ENCODE measurements at places on chromosomes 16 and 17. TPM values are rescaled to one million over a fixed set of nuclear protein-coding genes. Genes with fewer than 3 reads are reported as not detected.

The PMP22 gene
- total RNA-seq, result 0.33 TPM

The SHPK gene
- total RNA-seq, result 3.0 TPM

The HOXB6 gene
- not detected for total RNA-seq

The RNF157 gene
- total RNA-seq, result 22.3 TPM

The ZG16B gene
- not detected for total RNA-seq

The CA4 gene
- not detected for total RNA-seq

DNA sequence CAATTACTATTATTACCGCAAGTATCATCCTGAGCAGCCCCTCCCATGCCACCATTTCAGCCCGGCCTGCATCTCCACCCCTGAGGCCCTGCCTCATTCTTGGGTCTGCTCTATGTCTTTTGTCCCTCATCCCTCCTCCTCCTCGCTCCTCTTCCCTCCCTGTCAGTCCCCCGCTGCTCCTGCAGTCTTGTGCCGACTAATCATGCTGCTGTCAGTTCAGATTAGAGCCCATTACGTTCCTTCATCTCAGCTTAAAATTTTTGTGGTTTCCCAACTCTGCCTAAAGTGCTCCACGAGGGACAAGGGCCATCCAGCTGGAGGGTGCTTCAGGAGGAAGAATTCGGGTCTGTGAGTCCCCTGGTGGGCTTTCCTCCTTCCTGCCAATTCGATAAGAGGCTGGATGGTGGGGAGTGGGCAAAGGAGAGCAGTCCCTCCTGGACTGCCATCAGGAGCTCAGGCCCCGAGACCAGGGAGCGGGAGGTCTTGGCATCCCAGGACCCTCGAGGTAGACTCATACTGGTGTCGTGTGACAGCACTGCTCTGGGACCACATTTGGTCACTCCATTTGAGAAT lies 32.9 kb upstream of the GOSR2 start:
- no peak for DNase-seq

DNA sequence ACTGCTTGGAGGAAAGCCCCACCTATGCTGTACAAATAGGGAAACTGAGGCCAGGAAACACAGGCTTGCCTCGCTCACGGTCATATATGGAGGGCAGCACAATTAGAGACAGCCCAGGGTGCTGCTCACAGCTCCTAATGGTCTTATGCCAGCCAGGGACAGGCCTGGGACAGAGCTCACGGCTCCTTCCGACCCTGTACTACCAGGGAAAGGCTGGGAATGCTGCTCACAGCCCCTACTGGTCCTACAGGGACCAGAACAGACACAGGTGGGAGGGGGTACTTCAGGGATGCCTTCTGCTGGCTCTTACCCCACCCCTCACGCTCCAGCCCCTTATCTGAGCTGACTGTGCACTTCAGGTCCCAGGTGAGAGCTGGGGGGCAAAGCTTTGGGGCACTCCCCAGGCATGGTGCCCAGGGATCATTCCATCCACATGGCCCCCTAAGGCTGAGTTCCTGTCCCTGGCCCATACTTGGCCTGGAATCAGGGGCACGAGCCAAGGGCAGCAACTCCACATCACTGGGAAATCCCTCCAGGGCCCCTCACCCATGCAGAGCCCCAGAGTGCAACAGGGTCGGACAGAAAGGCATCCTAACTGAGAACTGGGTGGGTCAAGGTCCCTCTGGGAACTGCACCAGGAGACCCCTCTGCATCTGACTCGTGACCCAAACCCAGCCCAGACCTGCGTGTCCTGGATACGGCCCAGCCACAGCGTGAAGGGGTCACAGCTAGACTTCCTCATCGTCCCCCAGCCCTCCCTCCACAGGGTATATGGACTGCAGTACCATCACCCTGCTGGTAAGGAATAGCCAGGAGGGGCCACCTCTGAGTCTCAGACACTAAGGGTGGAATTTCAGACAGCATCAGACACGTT lies 5.9 kb downstream of the RHBDF1 start:
- no peak for DNase-seq

DNA sequence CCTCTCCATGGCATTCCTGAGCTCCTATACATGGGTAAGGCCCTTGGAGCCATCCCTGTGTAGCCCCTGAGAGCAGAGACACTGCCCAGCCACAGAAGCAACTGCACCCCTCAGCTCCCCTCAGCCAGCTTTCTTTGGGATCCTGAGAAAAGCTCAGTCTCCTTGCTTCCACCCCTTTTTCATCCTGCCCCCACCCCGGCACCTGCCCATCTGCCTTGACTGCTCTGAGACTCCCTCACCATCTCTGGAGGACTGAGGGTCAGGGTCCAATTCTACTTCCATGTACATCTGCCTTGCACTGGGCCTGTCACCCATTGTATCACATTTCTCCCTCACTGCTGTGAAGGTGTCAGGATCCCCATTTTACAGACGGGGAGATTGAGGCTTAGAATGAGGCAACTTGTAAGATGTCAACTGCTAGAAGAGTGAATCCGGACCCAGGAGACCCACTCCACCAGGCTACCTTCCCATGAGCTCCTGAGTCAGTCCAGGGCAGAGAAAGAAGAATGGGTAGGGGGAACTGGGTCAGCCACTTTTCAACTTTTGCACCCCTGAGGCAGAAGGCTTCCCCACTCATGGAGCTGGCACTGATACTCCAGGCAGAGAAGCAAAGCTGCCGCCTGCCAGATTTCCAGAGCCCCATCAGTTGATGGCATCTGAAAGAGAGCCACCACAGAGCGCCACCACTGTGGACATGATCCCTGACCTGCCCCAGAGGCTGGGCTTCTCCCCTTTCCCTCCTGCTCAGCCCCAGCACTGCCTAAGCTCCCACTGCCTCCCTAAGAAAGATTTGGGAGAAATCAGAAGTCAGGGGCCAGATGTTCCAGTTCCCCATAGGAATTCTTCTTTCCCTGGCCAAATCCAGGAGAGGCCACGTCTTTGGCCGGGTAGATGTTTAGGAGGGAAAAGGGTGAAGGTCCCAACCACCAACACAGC lies 135.4 kb downstream of the TMEM132E start:
- no peak for DNase-seq

GRCh38 chr17:41037853-41038350 lies 3.2 kb upstream of the KRTAP1-3 start:
- no peak for DNase-seq

DNA sequence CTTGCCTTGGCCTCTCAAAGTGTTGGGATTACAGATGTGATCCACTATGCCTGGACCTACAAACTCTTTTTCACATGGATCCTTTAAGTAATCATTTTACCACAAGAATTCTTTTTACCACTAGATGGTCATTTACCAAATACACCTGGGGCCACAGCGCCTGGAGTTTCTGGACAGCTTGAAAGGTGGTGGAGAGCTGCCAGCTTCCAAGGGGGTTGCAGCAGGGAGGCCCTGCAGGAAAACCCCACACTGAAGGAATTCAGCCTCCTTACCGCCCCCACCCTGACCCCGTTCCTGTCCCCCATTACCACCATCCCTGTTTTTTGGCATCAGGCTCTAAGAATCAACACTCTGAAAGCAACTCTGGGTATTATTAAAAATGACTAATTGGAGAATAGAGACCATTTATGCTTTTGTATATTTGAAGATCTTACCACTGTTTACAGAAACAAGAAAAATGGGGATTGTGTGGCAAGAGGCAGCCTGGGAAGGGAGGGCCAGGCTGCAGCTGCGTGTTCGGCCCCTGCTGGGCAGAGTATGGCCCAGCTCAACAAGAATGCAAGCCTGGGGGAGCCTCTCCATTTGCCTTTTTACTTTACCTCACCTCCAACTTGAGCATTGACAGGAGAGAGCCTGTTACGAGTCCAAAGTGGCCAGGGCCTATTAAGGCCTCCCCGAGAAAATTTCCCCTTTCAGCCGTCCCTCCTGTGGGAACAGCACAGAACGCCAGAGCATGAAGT lies 209.9 kb downstream of the ZFHX3 start:
- DNase-seq, result no peak

- DNase-seq, result no peak
These were observed 86.3 kb upstream of the TOM1L1 start for GRCh38 chr17:54814371-54814770.

- DNase-seq, result no peak
These were observed 24.1 kb downstream of the BAHCC1 start for GRCh38 chr17:81419319-81419885.
